Cardiac septum (tissue), 1 donor: ENCODE measurements at places on chromosomes 4 and X. TPM values are rescaled to one million over a fixed set of nuclear protein-coding genes. Genes with fewer than 3 reads are reported as not detected.

IL15 gene
- 3.1 TPM for total RNA-seq

PDZD4 gene
- 4.1 TPM for total RNA-seq

SEL1L3 gene
- total RNA-seq: 3.3 TPM

NAT8L gene
- total RNA-seq: 1.1 TPM

GRCh38 chr4:85522277-85522676 is 47.3 kb downstream of the ARHGAP24 start:
- no peak for DNase-seq

- DNase-seq: no peak
Measured at GRCh38 chr4:6157926-6158325, 42.4 kb downstream of the JAKMIP1 start.

GRCh38 chr4:36388710-36389109 is 107.3 kb downstream of the DTHD1 start:
- DNase-seq: no peak

GRCh38 chrX:1727531-1728027 is 112.7 kb downstream of the ASMT start:
- no peak for DNase-seq

GRCh38 chr4:173160871-173161270 is 7.7 kb upstream of the GALNT7 start:
- DNase-seq: no peak

- DNase-seq: peak; percentile 82
Measured at GRCh38 chr4:3708103-3708510, 58.1 kb upstream of the ADRA2C start.

DNA sequence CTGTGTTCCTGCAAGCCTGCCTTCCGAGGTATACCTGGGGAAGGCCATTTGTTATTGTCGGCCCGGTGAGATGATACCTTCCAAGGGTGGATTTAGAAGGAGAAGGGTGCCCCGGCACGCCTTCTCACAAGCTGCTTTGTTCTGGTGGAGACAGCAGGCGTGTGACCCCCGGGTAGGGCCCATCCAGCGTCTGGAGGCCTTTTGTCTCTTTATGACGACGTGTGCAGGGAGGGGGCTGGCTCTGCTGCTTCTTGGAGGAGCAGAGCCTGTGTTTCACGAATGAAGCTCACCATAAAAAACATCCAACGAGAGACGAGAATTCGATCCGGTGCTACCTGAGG is 45.3 kb downstream of the SHOX start:
- no peak for DNase-seq

- peak; percentile 73 for DNase-seq
Measured at GRCh38 chr4:3413217-3413671, 28.5 kb upstream of the HGFAC start.
